CD4-positive, CD25-positive, alpha-beta regulatory T cell (primary cell): ENCODE measurements at places on chromosomes 1 and 21. TPM values are rescaled to one million over a fixed set of nuclear protein-coding genes. Genes with fewer than 3 reads are reported as not detected.

ZBTB8B gene
- total RNA-seq = not detected

AADACL4 gene
- not detected for total RNA-seq

CD244 gene
- total RNA-seq = 0.47 TPM

VCAM1 gene
- total RNA-seq = not detected

KIF17 gene
- total RNA-seq = not detected

ODF2L gene
- total RNA-seq = 92.1 TPM

GPR37L1 gene
- not detected for total RNA-seq

SERPINC1 gene
- not detected for total RNA-seq

S100A8 gene
- not detected for total RNA-seq

ZNF687 gene
- 31.9 TPM for total RNA-seq

CFAP107 gene
- not detected for total RNA-seq

LPAR3 gene
- total RNA-seq = 0.32 TPM

SLC25A33 gene
- total RNA-seq = 4.5 TPM

KCNA3 gene
- total RNA-seq = 120 TPM

GBP7 gene
- total RNA-seq = 0.20 TPM

MMP23B gene
- total RNA-seq = 4.1 TPM

OR2T5 gene
- total RNA-seq = not detected

RGSL1 gene
- not detected for total RNA-seq

SPRR3 gene
- not detected for total RNA-seq

GBP6 gene
- 0.47 TPM for total RNA-seq
